Ascending aorta (tissue), 2 donors: ENCODE measurements at places on chromosomes 7 and 10. TPM values are rescaled to one million over a fixed set of nuclear protein-coding genes. Genes with fewer than 3 reads are reported as not detected.

DNA sequence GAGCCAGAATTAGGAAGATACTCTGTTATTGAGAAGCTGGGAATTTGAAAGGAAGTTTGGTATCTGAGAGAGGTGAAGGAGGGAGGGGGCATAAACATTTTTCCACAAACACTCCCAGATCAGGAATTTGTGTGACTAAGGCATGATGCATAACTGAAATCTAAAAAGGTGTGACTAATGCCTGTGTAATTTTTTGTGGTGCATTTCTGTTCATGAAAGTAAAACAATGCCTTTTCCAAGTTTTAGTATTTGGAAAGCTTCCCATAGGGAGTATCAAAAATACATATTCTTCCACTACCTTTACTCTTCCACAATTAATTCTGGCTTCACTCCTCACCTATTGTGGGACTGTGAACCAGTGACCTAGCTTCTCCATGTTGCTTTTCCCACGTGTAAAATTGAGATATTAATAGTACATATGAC is 56.4 kb upstream of the CAV2 start:
- peaks cover 11% of the 10 kb centered on the region for H3K4me1 ChIP-seq
- peak overlapping the region; percentile 82 for H3K27ac ChIP-seq
- no peaks in the 10 kb centered on the region for H3K36me3 ChIP-seq
- DNase-seq: no peak

SNX10 gene
- 3.5 TPM for total RNA-seq

DNA sequence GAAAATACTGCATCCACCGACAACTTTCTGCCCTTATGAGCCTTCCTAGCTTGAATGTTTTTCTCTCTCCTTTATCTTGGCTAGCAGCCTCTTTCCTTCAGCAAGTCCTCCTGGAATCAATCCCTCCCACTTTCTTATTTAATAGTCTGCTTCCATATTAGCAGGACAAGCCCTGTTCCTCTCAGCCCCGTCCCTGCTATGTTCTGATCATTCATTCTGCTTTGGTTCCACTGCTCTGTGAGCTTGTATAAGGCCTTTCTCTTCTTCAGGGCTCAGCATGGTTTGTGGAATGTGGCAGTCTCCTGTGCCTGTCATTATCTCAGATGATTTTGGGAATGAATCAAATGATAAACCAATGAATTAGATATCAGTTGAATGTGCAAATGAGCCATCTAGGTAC is 420.1 kb downstream of the DPP6 start:
- no peaks in the 10 kb centered on the region for H3K4me1 ChIP-seq
- H3K27me3 ChIP-seq: no peaks in the 10 kb centered on the region
- H3K4me3 ChIP-seq: no peak overlapping the region
- DNase-seq: no peak
- H3K36me3 ChIP-seq: no peaks in the 10 kb centered on the region
- H3K27ac ChIP-seq: no peak overlapping the region

C10orf143 gene
- 0.11 TPM for total RNA-seq

- H3K27me3 ChIP-seq: no peaks in the 10 kb centered on the region
- no peak overlapping the region for H3K4me3 ChIP-seq
- H3K36me3 ChIP-seq: no peaks in the 10 kb centered on the region
- H3K27ac ChIP-seq: no peak overlapping the region
Measured at GRCh38 chr10:132059760-132060508, 5.8 kb upstream of the JAKMIP3 start.

DNA sequence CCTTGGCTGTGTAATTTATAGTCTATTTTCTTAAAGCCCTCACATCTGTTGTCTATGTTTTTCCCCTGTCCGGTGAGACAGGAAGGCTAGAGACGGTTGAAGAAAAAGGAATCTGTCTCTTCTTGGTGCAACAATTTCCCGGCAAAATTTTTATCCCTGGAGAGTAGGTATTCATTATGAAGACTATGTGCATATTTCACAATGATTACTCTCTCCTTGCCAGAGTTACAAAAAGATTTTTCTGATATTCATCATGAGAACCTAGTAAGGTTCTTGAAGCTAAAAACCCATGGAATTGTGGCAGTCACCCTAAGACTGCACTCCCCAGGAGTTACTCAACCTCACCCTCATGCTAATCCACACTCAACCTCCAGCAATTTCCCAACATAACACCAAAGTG is 55.0 kb upstream of the GHITM start:
- DNase-seq: no peak
- no peaks in the 10 kb centered on the region for H3K4me1 ChIP-seq
- no peak overlapping the region for H3K4me3 ChIP-seq

DNA sequence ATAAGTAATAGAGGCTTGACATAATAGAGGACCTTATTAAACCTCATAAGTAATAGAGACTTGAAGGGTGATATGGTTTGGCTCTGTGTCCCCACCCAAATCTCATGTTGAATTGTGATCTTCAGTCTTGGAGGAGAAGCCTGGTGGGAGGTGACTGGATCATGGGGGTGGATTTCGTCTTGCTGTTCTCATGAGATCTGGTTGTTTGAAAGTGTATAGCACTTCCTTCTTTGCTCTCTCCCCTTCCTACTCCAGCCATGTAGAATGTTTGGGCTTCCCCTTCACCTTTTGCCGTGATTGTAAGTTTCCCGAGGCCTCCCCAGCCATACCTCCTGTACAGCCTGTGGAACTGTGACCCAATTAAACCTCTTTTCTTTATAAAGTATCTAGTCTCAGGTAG is 8.6 kb downstream of the KIFBP start:
- H3K4me3 ChIP-seq: no peak overlapping the region
- DNase-seq: no peak

GRCh38 chr7:18846765-18847215 is 270.6 kb downstream of the TWIST1 start:
- H3K36me3 ChIP-seq: no peaks in the 10 kb centered on the region
- H3K27me3 ChIP-seq: no peaks in the 10 kb centered on the region
- H3K27ac ChIP-seq: no peak overlapping the region
- no peak overlapping the region for H3K4me3 ChIP-seq

GRCh38 chr10:86411852-86412560 is 45.4 kb upstream of the GRID1 start:
- H3K4me1 ChIP-seq: peaks cover 7% of the 10 kb centered on the region
- peak overlapping the region; percentile 79 for H3K27ac ChIP-seq
- no peak for DNase-seq
- H3K4me3 ChIP-seq: no peak overlapping the region
- H3K27me3 ChIP-seq: no peaks in the 10 kb centered on the region

DNA sequence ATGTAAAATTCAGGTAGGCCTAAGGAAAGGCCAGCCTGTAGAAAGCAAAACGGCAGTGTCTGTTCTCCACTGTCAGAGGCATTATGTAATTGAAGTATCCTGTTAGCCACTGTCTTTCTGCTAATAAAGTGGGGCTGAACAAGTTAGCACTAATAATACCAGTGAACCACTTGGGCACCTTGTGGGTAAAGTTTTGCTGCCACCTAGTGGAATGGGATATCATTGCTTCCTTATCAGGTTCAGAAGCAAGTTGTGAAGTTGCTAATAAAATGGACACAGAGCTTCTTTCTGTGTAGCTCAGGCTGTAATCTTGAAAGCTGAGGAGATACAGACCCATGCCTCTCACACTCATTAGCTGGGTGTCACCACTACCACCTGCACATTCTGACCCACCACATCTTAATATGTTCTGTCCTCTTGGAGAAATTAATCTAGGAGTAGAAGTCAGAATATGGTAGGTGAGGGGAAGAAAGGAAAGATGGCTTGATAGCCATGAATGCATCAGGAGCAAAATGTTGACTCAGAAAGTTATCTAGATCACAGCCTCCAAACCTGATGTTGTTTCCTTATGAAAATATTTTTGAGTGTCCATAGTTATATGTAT is 175.1 kb downstream of the SEPTIN7 start:
- no peaks in the 10 kb centered on the region for H3K36me3 ChIP-seq
- H3K4me1 ChIP-seq: no peaks in the 10 kb centered on the region
- H3K4me3 ChIP-seq: no peak overlapping the region
- no peaks in the 10 kb centered on the region for H3K27me3 ChIP-seq
- no peak for DNase-seq

DNA sequence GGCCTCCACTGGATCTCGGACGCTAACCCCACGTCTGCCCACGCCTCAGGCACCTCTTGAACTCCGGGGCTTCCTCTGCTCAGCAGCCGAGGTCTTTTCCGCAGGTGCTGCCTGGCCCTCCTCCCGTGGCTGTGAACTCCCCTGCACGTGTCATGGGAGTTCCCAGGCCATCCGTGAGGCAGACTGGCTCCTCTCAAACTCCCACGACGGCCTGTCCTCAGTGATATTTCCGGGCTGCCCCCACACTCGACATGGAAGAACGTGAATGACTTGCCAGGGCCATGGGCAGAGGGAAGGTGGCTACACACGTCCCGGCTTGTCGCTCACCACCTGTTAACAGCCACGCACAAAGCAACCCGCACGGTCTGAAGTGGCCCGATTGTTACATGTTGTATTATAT is 110.9 kb downstream of the ADARB2 start:
- H3K27me3 ChIP-seq: no peaks in the 10 kb centered on the region
- H3K27ac ChIP-seq: no peak overlapping the region
- no peaks in the 10 kb centered on the region for H3K4me1 ChIP-seq
- no peak for DNase-seq
- H3K4me3 ChIP-seq: no peak overlapping the region
- no peaks in the 10 kb centered on the region for H3K36me3 ChIP-seq

ANXA8L1 gene
- total RNA-seq: not detected

DNA sequence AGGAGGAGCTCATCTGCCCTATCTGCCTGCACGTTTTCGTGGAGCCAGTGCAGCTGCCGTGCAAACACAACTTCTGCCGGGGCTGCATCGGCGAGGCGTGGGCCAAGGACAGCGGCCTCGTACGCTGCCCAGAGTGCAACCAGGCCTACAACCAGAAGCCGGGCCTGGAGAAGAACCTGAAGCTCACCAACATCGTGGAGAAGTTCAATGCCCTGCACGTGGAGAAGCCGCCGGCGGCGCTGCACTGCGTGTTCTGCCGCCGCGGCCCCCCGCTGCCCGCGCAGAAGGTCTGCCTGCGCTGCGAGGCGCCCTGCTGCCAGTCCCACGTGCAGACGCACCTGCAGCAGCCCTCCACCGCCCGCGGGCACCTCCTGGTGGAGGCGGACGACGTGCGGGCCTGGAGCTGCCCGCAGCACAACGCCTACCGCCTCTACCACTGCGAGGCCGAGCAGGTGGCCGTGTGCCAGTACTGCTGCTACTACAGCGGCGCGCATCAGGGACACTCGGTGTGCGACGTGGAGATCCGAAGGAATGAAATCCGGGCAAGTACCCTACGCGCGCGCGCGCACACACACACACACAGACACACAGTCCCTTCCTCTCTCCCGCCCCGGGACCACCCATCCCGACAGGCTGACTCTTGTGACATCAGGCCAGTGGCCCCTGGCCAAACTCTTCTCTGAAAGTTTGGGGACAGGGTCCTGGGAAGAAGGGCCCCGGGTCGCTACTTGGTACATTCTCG is 538 bp downstream of the TRIM8 start:
- peak overlapping the region; percentile 97 for H3K4me3 ChIP-seq
- peaks cover 35% of the 10 kb centered on the region for H3K4me1 ChIP-seq
- no peaks in the 10 kb centered on the region for H3K36me3 ChIP-seq
- peak; percentile 90 for DNase-seq
